CD4-positive, alpha-beta T cell treated with Interleukin-4 for 1 hour (primary cell): ENCODE measurements at places on chromosomes 16 and 17.

DNA sequence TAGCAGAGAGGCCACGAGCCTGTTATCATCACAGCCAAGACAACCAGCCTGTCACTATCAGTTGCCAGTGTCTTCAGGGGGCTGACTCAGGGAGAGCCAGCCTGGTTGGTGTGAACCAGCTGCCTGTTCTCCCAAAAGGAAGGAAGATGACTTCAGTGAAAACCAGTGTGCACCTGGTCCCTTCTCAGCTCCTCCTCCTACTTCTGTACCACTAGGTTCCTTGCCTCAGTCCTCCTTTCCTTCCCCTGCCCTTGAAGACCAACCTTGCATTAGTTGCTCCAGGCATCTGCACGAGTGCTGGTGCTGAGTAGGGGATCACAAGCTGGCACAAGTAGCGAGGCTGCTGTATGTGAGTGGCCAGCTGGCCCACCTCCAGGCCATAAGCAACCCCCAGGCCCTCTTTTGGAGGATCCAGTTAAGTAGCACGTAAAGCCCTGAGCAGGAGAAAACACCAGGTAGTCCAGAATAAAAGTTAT is 8.5 kb downstream of the TUBG1 start:
- DNase-seq = no peak

GRCh38 chr17:6456914-6457687 is 12.8 kb downstream of the PIMREG start:
- no peak for DNase-seq

DNA sequence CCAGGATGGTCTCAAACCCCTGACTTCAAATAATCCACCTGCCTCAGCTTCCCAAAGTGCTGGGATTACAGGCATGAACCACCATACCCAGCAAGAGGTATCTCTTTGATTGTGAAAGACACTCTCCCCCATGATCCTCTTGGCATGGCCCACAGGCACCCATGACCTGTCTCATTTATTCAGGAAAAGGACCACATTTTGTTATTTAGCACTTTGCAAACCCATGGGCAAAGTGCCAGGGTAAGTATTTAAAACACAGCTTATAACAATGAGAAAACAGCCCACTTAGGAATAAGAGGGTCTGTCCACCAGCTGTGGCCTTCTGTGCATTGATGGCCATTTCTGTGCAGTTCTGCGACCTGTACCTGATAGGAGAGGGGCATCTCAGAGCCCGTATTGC is 12.8 kb upstream of the AKTIP start:
- no peak for DNase-seq

DNA sequence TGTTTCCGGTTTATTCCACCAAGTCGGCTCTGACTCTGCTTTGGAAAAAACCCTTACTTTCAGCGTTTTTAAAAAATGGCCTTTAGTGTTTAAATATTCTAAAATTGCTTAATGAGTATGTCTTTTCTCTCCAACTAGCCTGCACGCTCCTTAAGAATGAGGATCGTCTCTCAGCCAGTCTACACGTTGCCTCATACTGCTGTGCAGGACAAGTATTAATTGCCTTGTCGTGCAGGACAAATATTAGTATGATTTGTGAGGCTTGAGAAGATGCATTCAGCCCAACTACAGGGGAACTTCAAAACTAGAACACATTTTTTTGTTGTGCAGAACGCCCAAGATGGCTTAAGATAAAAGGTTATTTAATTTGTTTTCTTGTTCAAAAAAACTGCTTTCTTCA is 61.2 kb downstream of the MARCHF10 start:
- DNase-seq = no peak
